ENCODE measurements at places on chromosomes 13 and 19.

GRCh38 chr13:76775088-76775740, 111.0 kb downstream of the KCTD12 start:
- no peak for DNase-seq

DNA sequence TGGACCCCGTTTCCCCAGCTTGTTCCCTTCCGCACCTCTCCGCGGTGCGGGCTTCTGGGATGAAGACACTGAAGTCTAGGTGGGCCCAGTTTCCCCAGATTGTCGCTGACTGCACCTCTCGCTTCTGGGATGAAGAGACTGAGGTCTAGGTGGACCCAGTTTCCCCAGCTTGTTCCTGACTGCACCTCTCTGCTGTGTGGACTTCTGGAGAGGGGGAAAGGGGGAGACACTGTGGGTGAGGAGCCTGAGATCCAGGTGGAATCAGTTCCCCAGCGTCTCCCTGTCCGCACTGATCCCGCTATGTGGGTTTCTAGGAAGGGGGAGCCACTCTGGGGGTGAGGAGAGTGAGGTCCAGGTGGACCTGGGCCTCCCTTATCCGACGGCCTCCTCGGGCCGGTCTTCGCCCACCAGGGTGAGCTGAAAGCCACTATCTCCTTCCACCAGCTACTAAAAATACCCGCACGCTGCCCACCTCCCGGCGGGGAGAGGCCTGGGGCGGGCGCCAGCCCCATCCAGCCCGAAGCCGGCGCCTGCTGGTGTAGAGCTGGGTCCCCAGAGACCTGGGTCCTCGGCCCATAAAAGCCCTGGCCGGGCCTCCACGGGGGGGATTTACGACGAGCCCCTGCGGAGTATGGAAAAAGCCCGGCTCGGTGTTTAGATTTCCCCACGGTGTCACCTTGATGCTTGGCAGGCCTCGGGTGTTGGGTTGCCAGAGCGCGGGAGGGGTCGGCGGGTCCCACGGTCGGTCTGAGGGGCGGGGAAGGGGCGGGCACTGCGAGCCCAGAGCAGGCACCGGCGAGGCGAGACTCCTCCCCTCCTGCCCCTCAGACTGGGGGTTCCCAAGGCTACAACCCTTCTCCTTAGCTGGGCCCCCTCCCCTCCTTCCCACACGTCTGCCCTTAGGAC, 10.6 kb downstream of the FUT6 start:
- DNase-seq: no peak

DNA sequence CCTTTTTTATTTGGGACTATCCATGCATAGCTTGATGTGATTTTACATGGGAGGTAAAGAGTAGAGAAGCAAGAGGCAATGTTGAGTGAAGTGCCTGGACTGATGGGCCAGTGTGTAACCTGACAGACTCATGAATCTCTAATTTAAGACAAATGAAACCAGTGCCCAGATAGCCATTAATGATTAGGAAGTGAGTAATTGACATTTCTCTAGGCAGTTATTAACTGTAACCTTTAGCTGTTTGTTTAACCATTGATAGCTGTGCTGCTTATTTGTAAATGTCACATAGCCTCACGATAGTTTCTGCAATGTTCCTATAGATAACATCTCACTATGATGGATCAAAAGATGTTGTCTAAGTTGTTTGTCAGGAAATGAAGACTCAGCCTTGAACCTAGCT, 1047.5 kb upstream of the SPRY2 start:
- no peak for DNase-seq

- DNase-seq: peak; percentile 85
Observed at GRCh38 chr19:16067205-16067938, 8.9 kb upstream of the TPM4 start.

GRCh38 chr19:20151617-20152145, 15.3 kb upstream of the ZNF486 start:
- DNase-seq: no peak

GRCh38 chr19:18477974-18478373, 40.0 kb upstream of the ISYNA1 start:
- no peak for DNase-seq

GRCh38 chr13:31068119-31068423, 93.6 kb downstream of the HSPH1 start:
- DNase-seq: no peak

GRCh38 chr13:87123987-87124784, 547.0 kb upstream of the SLITRK5 start:
- peak; percentile 62 for DNase-seq

GRCh38 chr19:16385821-16386220, 61.2 kb downstream of the KLF2 start:
- no peak for DNase-seq

DNA sequence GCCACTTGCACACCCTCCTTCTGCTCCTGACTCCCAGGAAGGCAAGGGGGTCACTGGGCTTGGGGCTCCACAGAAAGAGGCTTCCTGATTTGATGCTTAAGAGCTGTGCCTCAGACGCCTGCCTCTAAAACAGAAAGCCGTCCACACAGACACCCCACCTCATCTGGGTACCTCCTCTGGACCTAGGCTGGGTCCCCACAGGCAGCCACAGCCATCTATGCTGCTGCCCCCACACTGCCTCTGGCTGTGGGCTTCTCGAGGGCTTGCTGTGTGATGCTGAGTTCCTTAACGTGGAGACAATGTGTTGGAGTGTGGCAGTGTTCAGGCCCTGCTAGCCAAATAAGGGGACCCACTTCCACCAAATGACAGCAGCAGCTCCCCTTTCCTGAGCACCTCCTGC, 8.5 kb upstream of the ZSCAN22 start:
- DNase-seq: no peak

DNA sequence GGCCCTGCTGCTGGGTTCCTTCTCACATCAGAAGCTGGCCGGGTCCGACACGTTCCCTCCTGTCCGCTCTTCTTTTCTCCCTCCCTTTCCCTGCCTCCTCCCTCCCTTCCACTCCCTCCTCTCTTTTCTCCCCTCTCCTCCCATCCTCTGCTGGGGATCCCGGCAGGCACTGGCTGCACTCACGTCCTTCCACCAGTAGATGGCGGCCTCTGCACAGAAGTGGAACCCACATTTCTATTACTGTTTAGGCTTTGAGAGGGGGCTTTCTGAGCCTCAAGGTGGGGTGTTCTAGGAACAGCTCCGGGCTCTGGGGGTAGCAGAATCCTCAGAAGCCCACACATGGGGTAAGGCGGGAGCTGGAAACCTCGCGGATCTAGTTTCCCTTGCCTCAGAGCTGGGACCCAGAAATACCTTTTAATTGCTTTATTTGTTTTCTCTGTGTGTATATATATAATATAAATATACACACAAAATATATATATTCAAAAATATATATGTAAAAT, 294.2 kb downstream of the ZNF536 start:
- DNase-seq: peak; percentile 64

DNA sequence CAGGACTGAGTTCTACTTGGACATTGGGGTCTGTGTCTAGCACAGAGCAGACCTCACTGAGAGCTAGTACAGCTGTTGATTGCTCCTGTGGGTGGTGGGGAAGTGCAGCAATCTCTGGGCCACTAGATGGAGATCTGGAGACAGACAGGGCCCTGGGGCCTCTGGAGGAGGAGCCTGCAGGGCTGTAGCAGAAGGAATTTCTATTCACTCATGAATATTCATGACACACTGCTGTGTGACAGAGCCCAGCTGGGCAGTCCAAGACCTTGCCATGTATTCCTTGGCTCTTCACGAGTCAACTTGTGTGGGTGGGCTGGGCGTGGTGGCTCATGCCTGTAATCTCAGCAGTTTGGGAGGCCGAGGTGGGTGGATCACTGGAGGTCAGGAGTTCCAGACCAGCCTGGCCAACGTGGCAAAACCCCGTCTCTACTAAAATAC, 37.5 kb downstream of the SUGP2 start:
- DNase-seq: peak; percentile 94

- no peak for DNase-seq
Observed at GRCh38 chr13:110557610-110558305, 3.8 kb downstream of the RAB20 start.

- no peak for DNase-seq
Observed at GRCh38 chr19:50362656-50363424, 2.6 kb downstream of the NAPSA start.

DNA sequence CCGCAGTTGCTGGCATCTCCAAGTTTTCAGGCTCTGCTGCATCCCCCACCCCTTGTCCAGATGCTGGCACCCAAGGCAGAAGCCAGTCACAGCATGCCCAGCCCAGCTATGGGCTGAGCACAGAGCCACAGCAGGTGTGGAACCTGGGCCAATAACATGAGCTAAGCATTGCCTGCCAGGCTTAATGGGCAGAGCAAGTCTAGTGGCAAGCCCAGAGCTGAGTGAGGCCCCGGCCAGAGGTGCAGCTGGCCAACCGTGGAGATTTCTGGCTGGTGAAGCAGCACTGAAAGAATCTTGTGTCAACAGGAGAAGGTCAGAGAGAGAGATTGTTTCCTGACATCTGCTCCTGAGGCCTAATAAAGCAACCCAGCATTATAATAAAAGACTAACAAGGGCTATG, 111.0 kb downstream of the B3GLCT start:
- no peak for DNase-seq

GRCh38 chr19:34274284-34274826, 20.0 kb downstream of the GARRE1 start:
- DNase-seq: peak; percentile 31

GRCh38 chr13:62908321-62908720, 1492.7 kb upstream of the PCDH20 start:
- no peak for DNase-seq

DNA sequence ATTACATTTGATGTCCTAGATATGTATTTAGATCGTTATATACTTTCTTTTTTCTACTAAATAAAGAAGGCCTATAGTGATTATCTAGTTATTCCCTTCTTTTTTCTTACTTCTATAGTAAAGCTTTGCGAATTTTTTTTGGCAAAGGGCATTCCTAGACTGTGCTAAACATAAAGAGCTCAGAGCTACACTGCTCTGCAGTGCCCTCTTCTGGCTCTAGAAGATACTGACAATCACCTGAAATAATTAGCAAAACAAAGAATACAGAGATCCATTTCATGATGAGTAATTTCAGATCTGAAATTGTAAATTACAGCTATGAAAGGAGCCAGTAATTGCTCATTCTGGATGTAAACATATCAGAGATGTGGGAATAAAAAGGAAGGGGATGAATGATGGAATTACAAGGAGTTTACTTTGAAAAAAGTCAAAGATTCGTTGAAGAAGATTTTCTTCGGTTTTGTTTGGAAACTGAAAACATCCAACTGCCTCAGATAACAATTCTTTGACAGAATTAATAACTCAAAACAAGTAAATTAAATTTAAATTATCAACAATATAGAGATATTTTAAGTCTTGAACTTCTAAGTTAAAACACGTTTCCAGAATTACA, 288.5 kb downstream of the NALCN start:
- DNase-seq: peak; percentile 74

DNA sequence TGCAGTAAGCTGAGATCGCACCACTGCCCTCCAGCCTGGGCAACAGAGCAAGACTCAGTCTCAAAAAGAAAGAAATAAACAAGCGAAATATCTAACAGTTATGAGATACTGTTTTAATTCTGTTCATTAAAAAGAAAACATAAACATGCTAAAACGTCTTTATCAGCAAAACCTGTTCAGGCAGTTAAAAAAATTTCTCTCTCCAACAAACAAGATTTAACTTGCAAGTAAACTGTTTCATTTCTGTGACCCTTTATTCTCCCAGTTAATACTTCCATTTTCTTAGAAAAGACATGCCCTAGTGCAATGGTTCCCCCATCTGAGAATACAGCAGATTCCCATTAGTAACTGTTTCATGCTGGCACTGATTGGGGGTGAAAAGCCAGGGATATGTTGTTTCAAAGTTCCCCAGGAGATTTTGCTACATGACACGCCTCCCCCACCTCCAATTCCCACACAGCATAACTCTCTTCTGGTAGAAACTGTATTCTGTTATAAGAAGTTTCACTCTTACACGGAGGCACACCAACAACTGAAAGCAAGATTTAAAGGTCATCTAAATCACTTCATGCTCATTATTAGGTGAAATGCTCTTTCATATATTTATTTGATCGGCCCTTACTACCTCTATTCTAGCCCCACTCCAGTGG, 24.4 kb downstream of the ELF1 start:
- DNase-seq: no peak

- DNase-seq: no peak
Observed at GRCh38 chr13:76853921-76854608, 32.1 kb downstream of the KCTD12 start.

DNA sequence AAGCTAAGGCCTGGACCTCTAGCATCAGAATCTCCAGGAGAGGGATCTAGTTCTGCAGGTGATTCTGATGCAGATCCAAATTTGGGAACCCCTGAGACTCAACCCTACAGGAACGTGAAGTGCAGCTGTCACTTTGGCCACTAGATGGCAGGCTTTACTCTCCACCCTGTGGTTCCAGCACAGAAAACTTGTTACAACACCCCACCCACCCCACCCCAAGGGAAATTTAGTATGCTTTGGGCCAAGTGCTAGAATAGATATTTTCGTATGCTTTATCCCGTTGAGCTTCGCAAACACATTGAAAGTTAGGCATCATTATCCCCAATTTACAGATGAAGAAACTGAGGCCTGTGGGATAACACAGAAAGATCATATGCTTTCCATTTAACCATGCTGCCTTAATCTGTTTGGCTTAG, 232.0 kb downstream of the B3GLCT start:
- peak; percentile 71 for DNase-seq

GRCh38 chr19:53947624-53948023, 15.1 kb upstream of the CACNG8 start:
- DNase-seq: no peak

- DNase-seq: no peak
Observed at GRCh38 chr13:106314417-106314816, 221.0 kb downstream of the EFNB2 start.

DNA sequence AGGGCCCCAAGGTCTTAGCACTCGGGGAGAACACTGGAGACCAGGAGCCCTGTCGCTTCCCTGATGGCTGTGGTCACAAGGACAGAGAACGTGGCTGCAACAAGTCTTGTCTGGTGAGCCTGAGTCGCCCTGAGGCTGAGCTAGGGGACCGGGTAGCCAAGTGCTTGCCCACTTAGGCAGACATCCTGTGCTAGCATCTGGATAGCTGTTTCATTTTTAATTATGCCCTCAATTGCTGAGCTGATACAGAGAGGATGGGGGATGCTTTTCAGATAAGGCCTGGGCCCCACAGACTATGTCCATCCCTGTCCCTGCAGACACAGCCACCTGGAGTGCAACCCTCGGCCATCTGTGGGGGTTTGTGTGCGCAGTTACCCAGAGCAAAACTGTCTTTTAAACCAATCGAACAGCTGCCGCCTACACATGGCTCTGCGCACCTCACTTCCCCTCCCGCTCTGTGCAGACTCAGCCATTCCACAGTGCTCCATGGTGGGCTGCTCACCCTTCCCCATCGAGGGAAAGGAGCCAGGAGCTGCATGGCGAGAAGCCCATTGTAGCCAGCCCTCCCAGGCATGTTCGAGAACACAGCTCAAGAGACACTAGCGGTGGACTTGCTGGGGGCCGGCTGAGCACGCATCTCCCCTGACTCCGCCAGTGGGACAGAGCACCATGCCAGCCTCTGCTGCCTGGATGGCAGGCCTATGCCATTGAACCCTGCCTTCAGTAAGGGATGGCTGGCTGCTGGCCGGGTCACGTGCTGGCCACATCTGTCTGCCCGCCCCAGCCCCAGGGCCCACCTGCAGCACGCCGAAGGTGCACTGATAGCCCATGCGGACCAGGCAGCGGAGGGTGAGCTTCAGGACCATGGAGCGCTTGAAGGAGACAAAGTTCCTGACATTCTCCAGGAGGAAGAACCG, 19.4 kb upstream of the EIF3G start:
- DNase-seq: no peak

Measured in AG08395 (cell line).